ENCODE measurements at places on chromosomes 5 and 9. TPM values are rescaled to one million over a fixed set of nuclear protein-coding genes. Genes with fewer than 3 reads are reported as not detected.

- H3K27ac ChIP-seq = no peak overlapping the region
- no peaks in the 10 kb centered on the region for H3K36me3 ChIP-seq
- no peaks in the 10 kb centered on the region for H3K4me1 ChIP-seq
- DNase-seq = no peak
These were observed 972.4 kb upstream of the ACO1 start for GRCh38 chr9:31412081-31412480.

The ZNF367 gene
- 3.9 TPM for total RNA-seq

DNA sequence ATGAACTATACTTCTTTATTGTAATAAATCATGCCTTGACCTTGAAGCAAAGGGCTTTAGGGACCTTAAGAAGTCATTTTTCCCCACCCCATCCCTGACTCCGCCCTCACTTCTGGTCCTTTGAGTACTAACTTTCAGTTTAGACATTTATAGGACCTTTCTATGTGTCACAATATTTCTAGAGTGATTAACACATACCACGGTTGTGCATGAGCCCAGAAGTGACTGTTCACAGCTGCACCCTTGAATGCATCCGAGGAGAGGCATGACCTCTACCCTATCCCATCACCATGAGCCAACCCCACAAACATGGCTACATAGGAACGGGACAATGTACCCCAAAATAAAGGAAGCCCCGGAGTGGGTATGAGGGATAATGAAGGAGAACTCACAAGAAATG, 160.3 kb downstream of the HSD17B3 start:
- no peak overlapping the region for H3K4me3 ChIP-seq
- DNase-seq = no peak
- H3K36me3 ChIP-seq = no peaks in the 10 kb centered on the region
- no peak overlapping the region for H3K27ac ChIP-seq

- no peaks in the 10 kb centered on the region for H3K27me3 ChIP-seq
- H3K36me3 ChIP-seq = no peaks in the 10 kb centered on the region
- H3K4me3 ChIP-seq = no peak overlapping the region
- DNase-seq = no peak
- no peak overlapping the region for H3K27ac ChIP-seq
These were observed 31.0 kb downstream of the ABLIM3 start for GRCh38 chr5:149172261-149172660.

DNA sequence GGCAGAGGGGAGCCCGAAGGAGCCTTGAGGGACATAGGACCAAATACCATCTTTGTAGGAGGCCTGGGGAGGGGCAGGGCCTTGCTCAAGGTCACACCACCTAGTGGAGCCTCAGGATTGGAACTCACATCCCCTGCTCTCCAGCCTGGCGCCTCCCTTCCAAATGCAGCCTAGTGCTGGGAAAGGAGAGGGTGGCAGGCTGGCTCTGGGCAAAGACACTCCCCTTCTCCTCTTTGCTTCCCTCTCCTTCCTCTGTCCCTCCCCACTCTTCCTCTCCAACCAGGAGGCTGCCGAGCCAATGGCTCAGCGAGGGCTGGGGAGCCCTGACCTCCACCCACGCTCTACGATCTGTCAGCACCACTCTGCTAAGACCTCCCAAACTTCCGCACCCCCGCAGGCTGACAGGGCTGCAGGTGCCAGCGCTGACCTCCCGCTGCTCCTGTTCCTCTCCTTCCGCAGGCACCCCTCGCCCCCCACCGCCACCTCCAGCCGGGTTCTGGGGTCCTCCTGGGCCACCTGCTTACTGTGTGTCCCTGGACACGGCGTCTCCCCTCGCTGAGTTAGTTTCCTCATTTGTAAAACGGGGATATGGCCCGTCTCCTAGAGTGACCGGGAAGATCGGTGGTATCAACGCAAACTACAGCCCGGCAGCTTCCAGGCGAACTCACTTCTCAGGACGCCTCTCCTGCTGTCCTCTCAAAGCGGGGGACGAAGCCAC, 52.9 kb downstream of the C9orf50 start:
- no peaks in the 10 kb centered on the region for H3K27me3 ChIP-seq
- peak overlapping the region; percentile 80 for H3K27ac ChIP-seq
- peak; percentile 76 for DNase-seq
- no peaks in the 10 kb centered on the region for H3K36me3 ChIP-seq

The PCDHA3 gene
- not detected for total RNA-seq

- H3K4me3 ChIP-seq = no peak overlapping the region
- H3K27ac ChIP-seq = no peak overlapping the region
- no peaks in the 10 kb centered on the region for H3K27me3 ChIP-seq
- no peak for DNase-seq
- no peaks in the 10 kb centered on the region for H3K4me1 ChIP-seq
These were observed 111.7 kb upstream of the NUDT12 start for GRCh38 chr5:103674251-103674650.

DNA sequence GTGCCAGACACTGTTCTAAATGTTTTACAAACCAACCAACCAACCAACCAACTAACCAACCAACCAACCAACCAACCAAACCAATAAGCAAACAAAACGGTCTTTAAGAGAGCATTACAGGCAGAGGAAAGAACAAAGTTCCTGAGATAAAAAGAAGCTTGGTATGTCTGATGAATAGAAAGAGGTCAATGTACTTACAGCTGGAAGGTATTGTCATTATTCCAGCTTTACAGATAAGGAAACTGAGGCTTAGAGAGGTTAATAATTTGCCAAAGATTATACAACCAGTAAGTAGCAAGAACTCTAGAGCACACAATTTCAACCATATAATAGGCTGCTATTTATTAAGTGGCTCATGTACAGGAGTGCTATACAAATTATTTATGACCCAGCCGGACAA, 29.6 kb downstream of the C9orf57 start:
- no peaks in the 10 kb centered on the region for H3K27me3 ChIP-seq
- H3K4me1 ChIP-seq = no peaks in the 10 kb centered on the region
- no peak overlapping the region for H3K27ac ChIP-seq
- no peak for DNase-seq

The FAM200C gene
- not detected for total RNA-seq

The SLC25A48 gene
- total RNA-seq = not detected

GRCh38 chr9:761176-761792, 80.2 kb upstream of the DMRT1 start:
- no peaks in the 10 kb centered on the region for H3K36me3 ChIP-seq
- H3K4me1 ChIP-seq = no peaks in the 10 kb centered on the region
- DNase-seq = no peak
- H3K4me3 ChIP-seq = no peak overlapping the region
- peak overlapping the region; percentile 76 for H3K27ac ChIP-seq

The DOCK8 gene
- total RNA-seq = 8.9 TPM

The ZNF366 gene
- total RNA-seq = 7.9 TPM

GRCh38 chr5:134236820-134237219, 10.9 kb upstream of the PPP2CA start:
- H3K4me3 ChIP-seq = no peak overlapping the region
- H3K27ac ChIP-seq = no peak overlapping the region
- no peaks in the 10 kb centered on the region for H3K36me3 ChIP-seq
- DNase-seq = no peak
- no peaks in the 10 kb centered on the region for H3K27me3 ChIP-seq

The AQP3 gene
- total RNA-seq = 12.7 TPM

GRCh38 chr5:816176-816575, 31.6 kb upstream of the ZDHHC11B start:
- no peak overlapping the region for H3K4me3 ChIP-seq
- H3K27ac ChIP-seq = no peak overlapping the region
- no peaks in the 10 kb centered on the region for H3K27me3 ChIP-seq

The PCDHB5 gene
- total RNA-seq = 61.8 TPM

The CCNI2 gene
- total RNA-seq = not detected

DNA sequence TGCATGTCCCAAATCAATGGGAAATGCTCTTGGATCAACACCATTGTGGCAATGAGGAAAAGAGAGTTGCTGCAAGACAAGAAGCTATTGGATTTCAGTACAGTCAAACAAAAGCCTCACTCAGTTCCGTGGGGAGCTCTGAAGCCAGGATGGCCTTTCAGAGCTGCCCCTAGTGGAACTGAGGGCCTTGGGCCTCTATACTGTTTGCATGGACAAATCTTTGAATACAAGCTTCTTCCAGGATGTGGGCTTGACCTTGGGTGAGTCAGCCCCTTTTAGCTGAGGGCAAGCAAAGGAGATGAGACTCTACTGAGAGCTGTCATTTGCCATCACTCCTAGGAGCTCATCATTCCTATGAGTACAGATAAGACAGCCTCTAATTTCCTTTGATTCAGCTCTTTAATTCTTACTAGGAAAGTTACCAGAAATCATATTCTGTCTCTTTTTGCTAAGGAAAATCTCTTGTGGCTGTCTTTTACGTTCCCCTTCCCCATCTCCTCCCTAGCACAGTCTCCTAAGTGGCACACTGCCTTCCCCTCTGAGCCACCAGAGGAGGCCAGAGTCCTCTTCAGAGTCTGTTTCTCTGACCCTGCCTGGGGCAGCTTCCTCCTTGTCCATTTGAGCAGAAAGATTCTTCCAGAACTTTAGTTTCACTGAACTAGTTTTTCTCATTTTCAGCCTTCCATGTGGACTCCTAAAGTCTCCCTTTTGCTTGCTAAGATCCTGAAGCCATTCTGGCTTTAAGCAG, 168.8 kb upstream of the POC5 start:
- DNase-seq = no peak
- H3K36me3 ChIP-seq = no peaks in the 10 kb centered on the region
- no peak overlapping the region for H3K4me3 ChIP-seq
- H3K4me1 ChIP-seq = no peaks in the 10 kb centered on the region
- H3K27me3 ChIP-seq = no peaks in the 10 kb centered on the region
- H3K27ac ChIP-seq = no peak overlapping the region

The CDKN2B-AS1 gene
- total RNA-seq = not detected

DNA sequence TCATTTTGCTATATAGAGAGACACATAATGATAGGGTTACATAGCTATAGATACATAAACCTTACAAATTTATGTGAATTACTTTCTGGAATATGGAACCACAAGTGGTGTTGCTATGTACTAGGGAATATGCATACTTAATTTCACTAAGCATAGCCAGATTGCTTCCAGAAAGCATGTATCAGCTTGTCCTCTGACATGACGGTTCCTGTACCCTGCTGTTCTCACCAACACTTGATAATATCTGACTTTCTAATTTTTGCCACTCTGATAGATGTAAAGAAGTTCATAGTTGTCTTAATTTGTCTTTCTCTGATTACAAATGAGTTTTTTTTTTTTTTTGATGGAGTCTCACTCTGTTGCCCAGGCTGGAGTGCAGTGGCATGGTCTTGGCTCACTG, 18.0 kb upstream of the CKS2 start:
- H3K4me1 ChIP-seq = no peaks in the 10 kb centered on the region
- DNase-seq = no peak
- H3K4me3 ChIP-seq = no peak overlapping the region
- no peaks in the 10 kb centered on the region for H3K36me3 ChIP-seq

The SLC36A3 gene
- total RNA-seq = not detected

The FOXD4L3 gene
- total RNA-seq = not detected

The MORN5 gene
- total RNA-seq = not detected

The MCIDAS gene
- not detected for total RNA-seq

DNA sequence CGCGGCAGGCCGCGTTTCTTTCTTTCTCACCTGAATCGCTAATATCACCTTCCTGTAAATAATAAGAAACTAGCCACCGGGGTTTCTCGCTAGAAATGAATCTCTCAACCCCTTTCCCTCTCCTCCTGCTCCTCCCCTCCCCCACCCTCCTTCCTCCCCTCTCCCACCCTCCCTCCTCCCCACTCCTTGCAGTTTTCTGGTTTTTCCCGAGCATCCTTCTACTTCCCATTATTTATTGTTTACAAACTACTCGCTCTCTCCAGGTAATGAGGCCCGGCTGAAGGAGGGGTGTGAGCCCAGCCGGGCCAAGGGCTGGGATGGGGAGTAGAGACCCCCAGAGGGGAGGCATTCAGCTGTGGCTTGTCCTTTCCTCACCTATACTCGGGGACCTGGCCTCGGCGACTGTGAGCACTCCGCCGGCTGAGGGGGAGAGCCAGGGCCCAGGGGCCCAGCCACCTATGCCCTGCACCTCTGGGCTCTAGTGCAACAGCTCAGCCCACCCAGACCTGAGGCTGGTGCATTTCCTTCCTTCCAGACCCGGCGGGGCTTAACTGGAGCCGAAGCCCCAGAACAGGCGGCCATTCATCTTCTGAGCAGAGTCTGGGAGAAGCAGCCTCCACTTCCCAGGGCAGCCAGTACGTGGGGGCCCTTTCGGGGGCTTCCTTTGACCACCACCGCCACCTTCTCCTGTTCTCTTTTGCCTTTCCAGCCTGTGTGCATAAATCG, 2.1 kb upstream of the IRX4 start:
- H3K27me3 ChIP-seq = peaks cover 46% of the 10 kb centered on the region
- H3K4me1 ChIP-seq = peaks cover 4% of the 10 kb centered on the region
- H3K36me3 ChIP-seq = no peaks in the 10 kb centered on the region

The NEURL1B gene
- 131 TPM for total RNA-seq

- H3K4me3 ChIP-seq = no peak overlapping the region
- no peaks in the 10 kb centered on the region for H3K36me3 ChIP-seq
- no peaks in the 10 kb centered on the region for H3K27me3 ChIP-seq
- DNase-seq = no peak
These were observed 12.2 kb upstream of the NDFIP1 start for GRCh38 chr5:142096382-142096781.

DNA sequence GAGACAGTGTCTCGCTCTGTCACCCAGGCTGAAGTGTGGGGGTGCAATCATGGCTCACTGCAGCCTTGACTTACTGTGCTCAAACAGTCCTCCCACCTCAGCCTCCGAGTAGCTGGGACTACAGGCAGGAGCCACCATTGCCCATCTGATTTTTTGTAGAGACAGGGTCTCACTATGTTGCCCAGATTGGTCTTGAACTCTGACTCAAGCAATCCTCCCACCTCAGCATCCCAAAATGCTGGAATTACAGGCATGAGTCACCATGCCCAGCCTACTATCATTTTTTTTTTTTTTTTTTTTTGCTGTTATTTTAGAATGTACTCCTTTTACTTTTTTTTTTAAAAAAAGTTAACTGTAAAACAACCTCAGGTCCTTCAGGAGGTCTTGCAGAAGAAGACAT, 449.0 kb downstream of the CCDC171 start:
- H3K4me3 ChIP-seq = no peak overlapping the region
- DNase-seq = no peak
- no peak overlapping the region for H3K27ac ChIP-seq
- H3K36me3 ChIP-seq = no peaks in the 10 kb centered on the region
- no peaks in the 10 kb centered on the region for H3K27me3 ChIP-seq
- H3K4me1 ChIP-seq = no peaks in the 10 kb centered on the region

DNA sequence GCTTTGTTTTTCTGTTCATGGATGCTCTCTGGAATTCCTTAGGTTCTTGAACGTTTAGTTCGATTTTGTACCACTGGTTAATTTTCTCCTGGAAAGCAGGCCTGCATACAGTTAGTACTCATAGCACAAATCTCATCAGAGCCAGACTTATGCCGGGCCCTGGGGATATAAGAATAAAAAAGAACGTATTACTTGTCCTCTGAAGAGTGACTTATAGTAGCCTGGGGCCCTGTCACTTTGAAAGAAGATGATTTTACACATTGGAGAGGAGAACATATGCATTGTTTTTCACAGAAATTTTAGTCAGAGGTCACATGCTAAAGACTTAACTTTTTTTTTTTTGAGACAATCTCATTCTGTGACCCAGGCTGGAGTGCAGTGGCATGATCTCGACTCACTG, 50.3 kb downstream of the ZNF462 start:
- no peak for DNase-seq
- no peaks in the 10 kb centered on the region for H3K4me1 ChIP-seq
- no peak overlapping the region for H3K27ac ChIP-seq
- no peaks in the 10 kb centered on the region for H3K36me3 ChIP-seq
- no peak overlapping the region for H3K4me3 ChIP-seq
- no peaks in the 10 kb centered on the region for H3K27me3 ChIP-seq

GRCh38 chr9:88578121-88579049, 43.4 kb downstream of the NXNL2 start:
- H3K4me1 ChIP-seq = no peaks in the 10 kb centered on the region
- no peak for DNase-seq
- H3K4me3 ChIP-seq = no peak overlapping the region
- no peak overlapping the region for H3K27ac ChIP-seq
- no peaks in the 10 kb centered on the region for H3K36me3 ChIP-seq
- no peaks in the 10 kb centered on the region for H3K27me3 ChIP-seq
